Fibroblast of upper back skin (primary cell): ENCODE measurements at places on chromosomes 3 and 15.

DNA sequence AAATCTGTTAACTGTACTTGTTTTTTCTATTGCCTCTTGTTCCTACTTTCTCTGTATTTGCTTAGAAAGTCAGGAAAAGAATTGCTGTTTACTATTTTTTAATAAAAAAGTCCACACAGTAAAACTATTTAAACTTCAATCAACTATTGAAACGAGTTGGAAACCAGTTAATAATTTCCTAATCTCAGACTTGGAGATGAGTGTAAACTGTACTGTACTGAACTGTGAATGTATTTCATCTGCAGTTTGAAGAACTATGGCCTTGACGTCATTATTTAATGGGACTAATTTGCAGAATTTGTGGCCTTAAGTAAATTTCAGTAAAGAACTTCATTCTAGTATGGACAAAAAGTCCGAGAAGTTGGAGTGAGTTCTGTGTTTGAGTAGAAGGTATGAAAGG, 89.1 kb downstream of the LRRC28 start:
- no peak for DNase-seq

DNA sequence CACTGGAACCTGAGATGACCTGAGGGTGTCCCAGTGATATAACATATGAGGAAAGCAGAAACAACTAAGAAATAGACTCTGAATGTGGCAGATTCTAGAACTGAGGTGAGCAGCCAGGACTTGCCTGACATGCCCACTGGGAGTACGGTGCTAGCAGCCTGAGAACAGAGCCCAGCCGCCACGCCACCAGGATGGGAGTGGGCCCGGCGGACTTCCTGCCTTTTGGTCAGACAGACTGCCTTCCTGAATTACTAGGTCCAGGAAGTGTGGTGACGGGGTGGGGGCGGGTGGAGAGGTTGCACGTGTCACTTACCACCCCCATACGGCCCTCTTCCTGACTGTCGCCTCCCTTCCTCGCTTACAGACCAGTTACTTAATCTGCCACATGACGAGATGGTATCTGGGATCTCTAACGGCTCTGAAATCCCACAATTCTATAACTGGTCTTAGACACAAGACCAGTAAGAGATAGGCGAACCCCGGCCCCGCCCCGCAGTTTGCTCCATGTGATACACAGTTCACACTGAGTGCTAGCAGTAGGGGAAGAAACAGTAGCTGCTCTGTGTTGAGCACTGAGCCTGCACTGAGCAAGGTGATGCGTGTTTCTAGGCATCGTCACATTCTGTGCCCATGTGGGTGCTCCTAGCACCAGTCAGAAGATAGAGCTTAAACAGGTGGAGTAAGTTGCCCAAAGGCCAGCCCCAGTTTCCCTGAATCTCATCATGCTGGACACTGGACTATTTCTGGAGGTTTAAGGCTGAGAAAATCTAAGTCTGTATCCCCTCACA, 95.7 kb downstream of the CPN2 start:
- DNase-seq: no peak

GRCh38 chr3:19822805-19823204, 111.2 kb downstream of the EFHB start:
- DNase-seq: no peak

- no peak for DNase-seq
Observed at GRCh38 chr3:16299746-16300145, 34.7 kb downstream of the OXNAD1 start.

GRCh38 chr15:60651734-60652141, 172.8 kb upstream of the ICE2 start:
- DNase-seq: no peak

- no peak for DNase-seq
Observed at GRCh38 chr3:145971186-145971585, 189.8 kb downstream of the PLOD2 start.

- no peak for DNase-seq
Observed at GRCh38 chr3:32310918-32311839, 72.7 kb downstream of the CMTM8 start.
